Activated naive CD8-positive, alpha-beta T cell treated with anti-CD3 and anti-CD28 coated beads, Interleukin-2, amount 10 ng/mL, durations not matched to agents 7 days and 5 days (primary cell): ENCODE measurements at places on chromosomes 1 and 21.

DNA sequence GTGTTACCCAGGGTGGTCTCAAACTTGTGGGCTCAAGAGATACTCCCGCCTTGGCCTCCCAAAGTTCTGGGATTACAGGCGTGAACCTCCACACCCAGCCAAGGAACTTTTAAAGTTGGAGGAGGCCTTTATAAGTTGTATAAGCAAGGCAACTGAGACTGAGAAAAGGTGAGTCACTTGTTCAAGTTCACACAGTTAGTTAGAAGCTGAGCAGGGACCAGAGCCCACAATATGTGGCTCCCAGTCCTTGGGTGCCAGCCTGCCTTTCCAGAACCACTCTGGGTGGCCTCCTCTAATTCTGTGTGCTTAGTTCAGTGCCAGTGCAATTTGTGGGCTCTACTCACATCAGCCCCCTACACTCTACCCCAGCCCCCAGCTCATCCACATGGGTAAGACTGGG is 3.7 kb downstream of the RAB25 start:
- DNase-seq = no peak

DNA sequence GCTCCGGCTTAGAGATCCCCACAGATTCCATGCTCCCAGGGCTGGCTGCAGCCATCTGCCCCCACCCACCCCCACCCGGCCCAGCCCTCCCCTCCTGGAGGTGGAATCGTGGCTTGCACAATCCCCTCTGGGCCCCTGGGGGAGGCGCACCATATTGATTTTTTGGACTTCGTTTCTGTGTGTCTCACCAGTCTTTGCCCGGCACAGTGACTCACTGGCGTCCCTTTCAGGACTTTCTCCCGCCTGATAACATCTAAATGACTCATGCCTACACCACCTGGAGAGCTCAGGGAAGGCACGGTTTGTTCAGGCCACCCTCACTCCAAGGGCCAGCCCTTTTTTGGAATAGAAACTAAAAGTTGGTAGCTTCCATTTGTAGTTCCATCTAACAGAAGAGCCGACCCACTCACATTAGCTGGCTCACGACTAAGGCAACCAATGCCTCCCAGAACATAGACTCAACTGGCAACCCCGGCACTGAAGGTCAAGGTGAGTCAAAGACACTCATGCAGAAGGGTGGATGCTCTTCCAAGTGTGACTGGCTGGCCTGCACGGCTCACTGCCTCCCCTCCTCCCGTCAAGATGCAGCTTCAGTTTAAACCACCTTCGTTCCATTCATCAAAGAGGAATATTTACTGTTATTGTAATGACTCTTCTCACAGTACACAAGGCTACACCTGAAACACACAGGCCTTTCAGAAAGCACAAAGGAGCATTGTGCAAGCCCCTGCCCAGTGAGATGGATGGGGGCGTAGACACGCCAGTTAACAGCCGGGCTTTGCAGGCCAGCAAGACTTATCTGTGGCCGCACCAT is 18.1 kb upstream of the ETS2 start:
- no peak for DNase-seq

- no peak for DNase-seq
These were observed 718.8 kb upstream of the TMPRSS15 start for GRCh38 chr21:19122356-19122755.

- no peak for DNase-seq
These were observed 87.2 kb downstream of the VAV3 start for GRCh38 chr1:107877745-107878144.

DNA sequence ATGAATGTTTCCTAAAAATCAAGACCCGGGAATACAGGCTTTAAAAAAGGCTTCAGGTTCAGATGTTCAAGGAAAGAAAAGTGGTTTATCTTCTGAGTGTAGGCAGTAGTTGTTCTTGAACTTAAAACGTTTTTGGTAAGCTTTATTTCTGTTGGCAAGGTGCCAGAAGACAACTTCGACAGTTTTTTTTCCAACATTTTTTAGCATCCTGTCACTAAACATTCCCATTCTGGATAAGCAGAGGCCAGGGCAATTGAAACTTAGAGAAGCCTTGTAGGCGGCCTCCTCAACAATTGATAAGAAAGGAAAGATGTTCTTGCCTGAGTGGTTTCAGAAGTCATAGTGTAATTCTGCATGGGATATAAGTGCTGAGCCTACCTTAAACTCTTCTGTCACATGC is 66.7 kb downstream of the PATJ start:
- DNase-seq = no peak
